ENCODE measurements at places on chromosomes 7 and 10.
A peak's percentile ranks its signal among the peaks of the same experiment; 100 is the strongest.

GRCh38 chr7:1275451-1276381 lies 43.0 kb downstream of the UNCX start:
- H3K27ac ChIP-seq = no peak overlapping the region
- peaks cover 2% of the 10 kb centered on the region for H3K27me3 ChIP-seq
- DNase-seq = no peak
- H3K36me3 ChIP-seq = no peaks in the 10 kb centered on the region

DNA sequence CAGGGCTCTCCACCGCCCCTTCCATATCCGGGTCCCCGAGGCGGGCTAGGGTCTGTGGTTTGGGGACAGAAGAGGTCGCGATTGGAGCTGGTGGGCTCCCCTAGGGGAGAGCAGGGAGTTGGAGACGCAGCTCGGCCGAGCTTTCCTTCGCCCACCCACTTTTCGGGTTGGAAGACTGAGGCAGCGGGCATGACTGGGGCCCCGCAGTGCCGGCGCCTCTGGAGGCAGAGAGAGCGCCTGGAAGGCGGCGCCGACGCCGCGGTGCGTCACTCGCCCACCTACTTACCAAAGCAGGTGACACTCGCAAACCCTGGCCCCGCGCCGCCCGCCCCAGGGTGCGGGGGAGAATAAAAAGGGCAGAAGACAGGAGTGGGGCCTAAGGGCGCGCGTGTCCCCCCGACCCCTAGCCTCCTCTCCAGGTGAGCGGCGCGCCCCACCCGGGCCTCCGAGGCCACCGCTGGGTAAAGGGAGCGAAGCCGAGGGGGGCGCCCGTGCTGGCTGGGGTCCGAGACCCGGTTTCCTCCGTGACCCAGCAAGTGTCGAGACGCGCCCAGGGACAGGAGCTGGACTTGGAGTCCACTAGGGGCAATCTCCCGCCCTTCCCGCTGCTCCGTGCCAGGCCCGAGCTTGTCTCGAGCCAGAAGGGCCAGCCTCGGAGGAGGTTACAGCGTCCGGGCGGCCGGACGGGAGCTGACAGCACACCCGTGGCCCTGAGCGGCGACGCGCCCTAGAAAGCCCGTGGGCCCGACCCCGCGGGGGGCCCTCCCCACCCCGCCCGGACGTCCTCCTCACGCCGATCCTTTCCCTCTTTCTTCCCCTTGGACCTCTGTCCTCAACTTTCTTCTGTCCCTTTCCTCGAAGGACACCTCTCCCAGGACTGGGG lies 34.4 kb upstream of the GRID1 start:
- H3K36me3 ChIP-seq = no peaks in the 10 kb centered on the region
- peak; percentile 44 for DNase-seq
- peak overlapping the region; percentile 85 for H3K4me3 ChIP-seq
- peaks cover 16% of the 10 kb centered on the region for H3K27me3 ChIP-seq

GRCh38 chr7:32890010-32890792 lies 1.4 kb downstream of the KBTBD2 start:
- DNase-seq = peak; percentile 27
- H3K27ac ChIP-seq = peak overlapping the region; percentile 99
- peaks cover 2% of the 10 kb centered on the region for H3K27me3 ChIP-seq
- H3K4me3 ChIP-seq = peak overlapping the region; percentile 90
- H3K4me1 ChIP-seq = peaks cover 70% of the 10 kb centered on the region

DNA sequence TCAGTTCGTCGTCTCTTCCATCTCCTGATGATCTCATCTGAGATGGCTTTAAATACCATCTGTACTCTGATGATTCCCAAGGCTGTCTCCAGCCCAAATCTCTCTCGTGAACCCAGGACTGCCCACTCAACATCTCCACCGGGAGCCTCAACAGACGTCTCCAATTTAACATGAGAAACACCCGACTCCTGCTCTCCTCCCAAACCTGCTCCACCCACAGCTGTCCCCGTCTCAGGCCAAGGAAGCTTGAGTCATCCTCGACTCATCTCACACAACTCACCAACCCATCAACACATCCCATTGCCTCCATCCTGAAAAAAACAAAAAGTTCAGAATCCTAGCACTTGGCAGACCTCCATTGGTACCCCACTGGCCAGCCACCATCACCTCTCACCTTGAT lies 29.7 kb upstream of the CALN1 start:
- no peak overlapping the region for H3K27ac ChIP-seq
- no peaks in the 10 kb centered on the region for H3K4me1 ChIP-seq
- H3K27me3 ChIP-seq = no peaks in the 10 kb centered on the region

DNA sequence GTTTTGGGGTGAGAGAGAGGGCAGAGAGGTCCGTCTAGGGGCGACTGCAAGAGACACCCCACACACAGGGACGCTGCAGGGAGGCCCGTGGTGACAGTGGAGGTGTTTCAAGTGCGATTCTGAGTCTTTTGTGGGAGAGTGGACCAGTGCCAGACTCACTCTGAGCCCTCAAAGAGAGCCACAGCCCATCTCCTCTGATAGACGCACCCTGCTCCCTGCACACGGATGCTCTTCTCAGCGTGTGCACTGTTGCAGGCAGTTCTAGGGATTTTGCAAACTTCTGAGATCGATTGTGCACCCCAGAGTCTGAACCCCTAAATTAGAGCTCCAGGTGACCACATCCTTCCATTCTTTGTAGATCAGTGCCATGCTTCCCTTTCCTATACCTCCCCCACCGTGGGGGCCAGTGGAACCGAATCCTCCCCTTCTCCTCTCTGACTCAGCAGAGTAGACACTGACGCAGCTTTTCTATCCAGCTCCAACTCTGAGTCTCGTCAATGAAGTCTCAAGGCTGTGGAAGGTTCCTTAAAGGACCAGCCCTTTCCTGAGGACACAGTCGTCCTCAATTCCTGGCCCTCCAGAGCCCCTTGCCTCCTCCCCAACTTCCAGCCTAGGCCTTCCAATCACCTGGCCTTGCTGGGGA lies 83.8 kb downstream of the TMEM130 start:
- H3K4me1 ChIP-seq = no peaks in the 10 kb centered on the region
- DNase-seq = no peak
- no peaks in the 10 kb centered on the region for H3K27me3 ChIP-seq
- no peaks in the 10 kb centered on the region for H3K36me3 ChIP-seq
- H3K27ac ChIP-seq = no peak overlapping the region

DNA sequence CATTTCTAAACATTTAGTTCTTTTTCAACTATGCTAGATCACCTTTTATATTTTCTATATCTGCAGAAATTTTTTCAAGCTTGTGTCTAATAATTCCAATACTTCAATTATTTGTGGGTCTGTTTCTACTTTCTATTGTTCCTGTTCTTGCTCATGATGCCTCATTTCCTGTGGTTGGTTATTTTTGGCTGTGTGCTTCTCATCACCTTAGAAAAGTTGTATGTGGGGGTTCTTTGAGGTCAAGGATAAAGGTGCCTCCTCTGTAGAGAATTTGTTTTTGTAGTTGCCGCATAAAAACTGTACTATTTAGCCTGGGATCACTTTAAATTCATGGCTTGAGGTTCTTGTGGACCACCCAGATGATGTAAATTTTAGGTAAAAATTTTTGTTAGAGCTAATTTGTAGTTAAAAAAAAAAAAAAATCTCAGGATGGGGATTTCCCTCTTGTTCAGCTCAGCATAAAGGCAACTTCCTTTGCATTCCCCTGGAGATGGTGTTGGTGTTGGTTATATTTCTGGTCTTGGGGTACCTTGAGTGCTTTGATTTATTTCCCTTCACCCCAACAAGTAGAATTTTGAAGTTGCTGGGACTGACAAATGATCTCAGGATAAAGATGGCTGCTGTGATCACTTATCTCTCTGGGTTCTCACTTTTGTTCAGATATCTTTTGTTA lies 27.0 kb upstream of the JAZF1 start:
- peaks cover 38% of the 10 kb centered on the region for H3K4me1 ChIP-seq
- H3K4me3 ChIP-seq = peak overlapping the region; percentile 2
- peaks cover 4% of the 10 kb centered on the region for H3K36me3 ChIP-seq
- DNase-seq = no peak

DNA sequence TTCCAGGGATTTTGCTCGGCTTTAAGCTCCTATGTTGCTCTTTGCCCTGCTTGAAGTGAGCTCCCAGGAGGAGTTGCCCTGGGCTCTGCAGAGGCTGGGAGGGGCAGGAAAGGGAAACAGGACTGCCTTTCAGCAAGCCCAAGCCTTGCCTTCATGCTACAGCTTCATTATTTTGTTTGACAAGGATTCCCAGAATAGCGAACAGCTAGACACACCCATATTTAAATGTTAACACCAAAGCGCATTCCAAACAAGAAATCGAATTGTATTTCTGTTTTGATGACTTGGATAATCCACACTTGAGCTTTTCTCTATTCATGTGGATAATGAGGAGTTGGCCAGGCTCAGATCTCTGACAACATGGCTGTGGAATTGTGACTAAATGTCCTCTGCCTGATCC lies 6.3 kb downstream of the KIAA1217 start:
- no peaks in the 10 kb centered on the region for H3K36me3 ChIP-seq
- H3K4me1 ChIP-seq = peaks cover 6% of the 10 kb centered on the region
- no peak for DNase-seq
- H3K27me3 ChIP-seq = peaks cover 15% of the 10 kb centered on the region
- no peak overlapping the region for H3K4me3 ChIP-seq
- H3K27ac ChIP-seq = no peak overlapping the region

DNA sequence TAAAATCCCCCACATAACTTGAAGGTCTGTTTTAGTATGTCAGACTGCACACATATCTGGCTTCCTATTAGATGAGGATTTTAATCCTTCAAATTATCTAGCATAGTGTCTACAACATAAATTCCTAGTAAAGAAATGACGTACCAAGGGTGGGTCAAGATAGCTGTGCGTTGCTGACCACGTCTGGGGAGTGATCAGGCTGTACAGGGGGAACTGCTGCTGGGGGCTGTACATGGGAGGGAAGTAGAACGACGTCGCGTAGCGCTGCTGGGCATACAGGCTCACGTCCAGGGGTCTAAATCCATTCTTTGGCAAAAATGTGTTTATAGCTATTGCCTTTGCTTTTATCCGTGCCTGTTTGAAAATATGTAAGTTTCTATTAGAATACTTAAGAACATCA lies 102.3 kb downstream of the LARP4B start:
- H3K4me3 ChIP-seq = no peak overlapping the region
- no peak overlapping the region for H3K27ac ChIP-seq
- H3K27me3 ChIP-seq = no peaks in the 10 kb centered on the region
- no peak for DNase-seq
- peaks cover 56% of the 10 kb centered on the region for H3K36me3 ChIP-seq
- no peaks in the 10 kb centered on the region for H3K4me1 ChIP-seq

- no peaks in the 10 kb centered on the region for H3K27me3 ChIP-seq
- H3K4me3 ChIP-seq = peak overlapping the region; percentile 98
- DNase-seq = peak; percentile 56
- peak overlapping the region; percentile 98 for H3K27ac ChIP-seq
Observed at GRCh38 chr7:44980393-44981034, 1.7 kb upstream of the MYO1G start.

GRCh38 chr10:3566627-3567026 lies 218.4 kb downstream of the KLF6 start:
- DNase-seq = no peak
- H3K4me1 ChIP-seq = peaks cover 28% of the 10 kb centered on the region
- H3K27me3 ChIP-seq = peaks cover 2% of the 10 kb centered on the region
- H3K4me3 ChIP-seq = no peak overlapping the region

DNA sequence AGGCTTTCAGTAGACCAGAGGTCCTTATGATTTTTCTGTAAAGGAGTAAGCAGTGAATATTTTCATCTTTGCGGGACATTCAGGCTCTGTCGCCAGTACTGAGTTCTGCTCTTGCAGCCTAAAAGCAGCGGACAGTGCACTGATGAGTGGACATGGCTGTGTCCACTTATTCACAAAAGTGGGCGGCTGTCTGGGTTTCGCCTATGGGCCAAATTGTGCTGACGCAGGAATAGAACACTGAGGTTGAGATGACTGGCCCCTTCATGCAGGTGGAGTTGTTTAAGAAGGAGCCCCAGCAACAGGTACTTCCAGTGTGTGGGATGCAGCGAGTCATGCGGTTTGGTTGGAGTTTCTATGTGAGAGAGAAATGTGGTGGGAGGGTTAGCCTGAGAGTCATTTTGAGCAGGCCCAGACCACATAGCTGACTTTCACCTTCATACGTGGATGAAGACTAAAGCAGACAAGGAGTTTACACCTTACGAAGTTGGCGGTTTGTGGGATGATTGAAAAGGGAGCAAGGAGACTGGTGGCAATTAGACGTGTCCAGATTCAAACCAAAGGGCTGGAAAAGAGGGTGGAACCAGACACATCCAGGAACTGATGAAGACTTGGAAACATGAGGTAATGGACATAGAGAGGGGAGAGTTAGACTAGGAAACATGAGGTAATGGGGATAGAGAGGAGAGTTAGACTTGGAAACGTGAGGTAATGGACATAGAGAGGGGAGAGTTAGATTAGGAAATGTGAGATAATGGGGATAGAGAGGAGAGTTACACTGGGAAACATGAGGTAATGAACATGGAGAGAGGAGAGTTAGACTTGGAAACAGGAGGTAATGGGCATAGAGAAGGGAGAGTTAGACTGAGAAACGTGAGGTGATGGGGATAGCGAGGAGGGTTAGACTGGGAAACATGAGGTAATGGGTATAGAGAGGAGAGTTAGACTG lies 38.2 kb downstream of the WDR37 start:
- peak; percentile 28 for DNase-seq
- peaks cover 3% of the 10 kb centered on the region for H3K27me3 ChIP-seq
- H3K4me1 ChIP-seq = peaks cover 5% of the 10 kb centered on the region
- H3K4me3 ChIP-seq = no peak overlapping the region

DNA sequence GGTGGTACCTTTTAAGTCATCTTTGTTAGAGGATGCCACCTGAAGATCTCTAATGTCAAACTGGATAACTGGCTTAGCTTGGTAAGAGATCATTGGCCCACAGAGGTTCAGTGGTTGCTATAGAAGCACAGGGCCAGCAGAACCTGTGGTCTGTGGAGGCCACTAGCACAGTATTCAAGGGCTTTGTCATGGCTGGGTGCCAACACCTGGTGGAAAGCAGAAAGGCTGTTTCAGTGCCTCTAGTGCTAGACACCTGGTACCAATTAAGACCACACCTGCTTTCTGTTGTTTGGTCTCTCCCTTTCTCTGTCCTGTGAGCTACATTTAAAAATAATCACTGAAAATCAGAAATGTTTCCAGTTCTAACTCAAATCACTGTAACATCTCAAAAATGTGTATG lies 10.0 kb upstream of the PCGF5 start:
- H3K36me3 ChIP-seq = peaks cover 13% of the 10 kb centered on the region
- H3K27me3 ChIP-seq = peaks cover 1% of the 10 kb centered on the region
- H3K4me1 ChIP-seq = peaks cover 35% of the 10 kb centered on the region

DNA sequence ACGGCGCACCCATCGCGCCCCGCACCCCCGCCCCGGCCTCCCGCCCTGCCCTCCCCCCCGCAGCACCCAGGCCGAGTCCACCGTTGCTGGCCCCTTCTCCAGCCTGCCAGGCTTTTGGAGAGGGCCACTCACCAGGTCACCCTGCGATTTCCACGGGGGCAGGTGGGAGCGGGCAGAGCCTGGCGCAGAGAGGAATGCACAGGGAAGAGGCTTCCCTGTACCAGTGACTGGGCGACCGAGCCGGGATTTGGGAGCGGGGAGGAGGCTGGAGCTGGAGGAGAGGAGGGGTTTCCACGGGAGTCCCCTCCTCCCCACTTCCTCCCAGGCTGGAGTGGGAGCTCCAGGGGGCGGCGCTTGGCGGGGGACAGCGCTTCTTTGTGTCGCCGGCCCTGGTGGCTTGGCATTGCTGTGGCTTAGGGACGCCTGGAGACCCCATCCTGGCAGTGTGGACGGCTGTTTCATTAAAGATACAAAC lies 19.3 kb downstream of the TCAF1 start:
- H3K27me3 ChIP-seq = peaks cover 39% of the 10 kb centered on the region
- DNase-seq = no peak
- peaks cover 5% of the 10 kb centered on the region for H3K4me1 ChIP-seq
- peaks cover 6% of the 10 kb centered on the region for H3K36me3 ChIP-seq

All from activated T-helper 1 cell treated with anti-CD3 and anti-CD28 coated beads, Interleukin-12 subunit alpha, Interleukin-12 subunit beta, Interleukin-2, Interleukin-4 antibody, amounts not matched to agents 30 ng/mL and 10 ng/mL and 1 ng/mL, durations not matched to agents 14 hours and 24 hours and 36 hours (primary cell).